ENCODE measurements at places on chromosomes 4 and X.

DNA sequence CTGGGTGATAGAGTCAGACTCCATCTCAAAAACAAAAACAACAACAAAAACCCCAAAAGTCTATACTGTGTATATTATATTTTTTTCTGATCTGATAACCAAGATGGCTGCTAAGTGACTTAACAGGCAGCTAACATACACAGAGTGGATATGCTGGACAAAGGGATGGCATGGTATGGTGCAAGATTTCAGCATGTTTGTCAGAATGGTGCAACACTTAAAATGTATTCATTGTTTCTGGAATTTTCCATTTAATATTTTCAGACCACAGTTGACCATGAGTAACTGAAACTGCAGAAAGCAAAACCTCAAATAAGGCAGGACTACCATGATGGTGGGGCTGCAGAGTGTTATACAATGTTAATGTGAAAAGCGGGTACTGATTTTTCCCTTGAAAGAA lies 6.1 kb upstream of the BOD1L1 start:
- DNase-seq = no peak
- no peaks in the 10 kb centered on the region for H3K27me3 ChIP-seq
- no peaks in the 10 kb centered on the region for H3K4me1 ChIP-seq
- no peak overlapping the region for H3K4me3 ChIP-seq

DNA sequence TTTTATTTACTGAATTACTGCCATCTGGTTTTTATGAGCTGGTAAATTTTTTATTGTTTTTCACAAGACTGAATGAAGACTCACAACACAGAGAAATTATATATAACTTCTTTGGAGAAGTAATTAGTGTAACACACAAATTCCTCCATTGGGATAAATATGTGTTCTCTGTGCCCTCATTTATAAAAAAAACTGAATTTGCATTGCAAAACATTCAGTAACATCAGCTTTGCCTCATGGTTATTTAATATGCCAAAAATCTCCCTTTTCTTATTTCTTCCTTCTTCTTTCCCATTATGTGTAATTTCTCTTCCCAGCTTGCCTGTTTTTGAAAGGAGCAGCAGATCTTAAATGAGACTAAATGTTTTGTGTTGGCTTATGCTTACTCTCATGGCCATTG lies 18.5 kb downstream of the CASP6 start:
- peaks cover 39% of the 10 kb centered on the region for H3K36me3 ChIP-seq
- H3K27ac ChIP-seq = no peak overlapping the region
- H3K4me3 ChIP-seq = no peak overlapping the region
- H3K27me3 ChIP-seq = no peaks in the 10 kb centered on the region

DNA sequence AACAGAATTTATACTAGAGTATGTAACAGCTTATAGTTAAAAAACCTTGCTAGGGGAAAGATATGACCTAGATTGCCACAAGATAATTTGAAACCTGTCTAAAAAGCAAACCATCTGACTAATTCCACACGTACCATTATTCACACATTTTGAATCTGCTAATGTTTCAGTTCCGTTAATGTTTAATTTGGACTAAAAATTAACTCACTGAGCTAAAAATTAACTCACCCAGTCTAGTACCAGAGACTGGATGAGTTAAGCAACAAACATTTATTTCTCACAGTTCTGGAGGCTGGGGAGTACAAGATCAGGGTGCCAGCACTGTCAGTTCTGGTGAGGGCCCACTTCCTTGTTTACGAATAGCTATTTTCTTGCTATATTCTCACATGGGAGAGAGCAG lies 231.5 kb upstream of the DIAPH2 start:
- H3K36me3 ChIP-seq = no peaks in the 10 kb centered on the region
- DNase-seq = no peak
- H3K4me3 ChIP-seq = no peak overlapping the region
- no peaks in the 10 kb centered on the region for H3K27me3 ChIP-seq
- H3K4me1 ChIP-seq = no peaks in the 10 kb centered on the region

GRCh38 chrX:69506617-69507499 lies 2.7 kb downstream of the NALF2 start:
- H3K36me3 ChIP-seq = no peaks in the 10 kb centered on the region
- DNase-seq = no peak
- no peak overlapping the region for H3K27ac ChIP-seq

DNA sequence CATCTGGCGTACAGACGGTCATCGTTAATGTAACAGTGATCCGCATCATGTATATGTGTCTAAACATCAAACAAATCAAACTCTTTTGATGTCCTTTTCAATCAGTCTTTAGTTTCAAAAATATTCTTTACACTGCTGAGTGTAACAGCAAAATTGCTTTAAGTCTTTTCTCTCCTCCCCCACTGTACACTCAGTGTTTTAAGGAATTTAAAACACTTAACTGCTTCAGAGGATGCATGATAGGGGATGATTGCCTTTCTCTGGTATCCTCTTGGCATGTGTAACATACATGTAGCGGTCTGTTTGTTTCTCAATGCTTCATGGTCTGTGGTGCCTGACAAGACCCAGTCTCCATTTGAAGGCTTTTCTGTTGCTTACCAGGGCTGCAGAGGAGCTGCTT lies 41.6 kb downstream of the LIMCH1 start:
- no peak for DNase-seq
- H3K4me1 ChIP-seq = peaks cover 14% of the 10 kb centered on the region
- no peaks in the 10 kb centered on the region for H3K27me3 ChIP-seq
- no peaks in the 10 kb centered on the region for H3K36me3 ChIP-seq

DNA sequence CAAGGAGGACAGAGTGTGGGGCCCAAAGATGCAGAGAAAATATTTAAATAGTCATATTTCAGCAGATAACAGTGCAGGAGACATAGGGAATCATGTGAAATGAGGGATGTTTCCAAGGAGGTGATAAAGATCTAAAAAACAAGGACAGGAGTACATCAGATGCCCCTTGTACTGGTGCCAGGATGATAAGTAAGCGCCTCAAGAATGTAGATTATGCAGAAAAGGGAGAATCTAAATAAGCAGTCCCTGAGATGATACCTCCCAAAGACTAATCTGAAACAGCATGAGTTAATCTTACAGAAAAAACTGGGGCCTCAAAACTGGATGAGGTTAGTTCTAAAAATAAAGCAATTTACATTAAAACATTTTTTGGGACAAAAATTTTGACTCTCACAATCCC lies 136.1 kb upstream of the WDFY3 start:
- H3K27ac ChIP-seq = no peak overlapping the region
- no peaks in the 10 kb centered on the region for H3K27me3 ChIP-seq
- DNase-seq = no peak
- no peak overlapping the region for H3K4me3 ChIP-seq
- H3K4me1 ChIP-seq = no peaks in the 10 kb centered on the region
